Left kidney (tissue), 8 donors: ENCODE measurements at places on chromosomes 4 and X. TPM values are rescaled to one million over a fixed set of nuclear protein-coding genes. Genes with fewer than 3 reads are reported as not detected.
A peak's percentile ranks its signal among the peaks of the same experiment; 100 is the strongest.

GRCh38 chr4:189765301-189765700, 175.4 kb upstream of the FRG1 start:
- peak; percentile 79 for DNase-seq

The CFP gene
- polyA plus RNA-seq: 0.85 TPM

GRCh38 chrX:12903646-12904045, 2.8 kb upstream of the TLR8 start:
- no peak for DNase-seq

The GPR82 gene
- 0.25 TPM for polyA plus RNA-seq

- no peak for DNase-seq
Observed at GRCh38 chr4:108010167-108010566, 20.5 kb downstream of the HADH start.

The TCP11X2 gene
- 2.4 TPM for polyA plus RNA-seq
